ENCODE measurements at places on chromosomes 1 and 21.

GRCh38 chr1:93437976-93438605, 9.8 kb upstream of the FNBP1L start:
- H3K4me1 ChIP-seq, result peaks cover 14% of the 10 kb centered on the region
- no peaks in the 10 kb centered on the region for H3K27me3 ChIP-seq
- H3K4me3 ChIP-seq, result no peak overlapping the region

DNA sequence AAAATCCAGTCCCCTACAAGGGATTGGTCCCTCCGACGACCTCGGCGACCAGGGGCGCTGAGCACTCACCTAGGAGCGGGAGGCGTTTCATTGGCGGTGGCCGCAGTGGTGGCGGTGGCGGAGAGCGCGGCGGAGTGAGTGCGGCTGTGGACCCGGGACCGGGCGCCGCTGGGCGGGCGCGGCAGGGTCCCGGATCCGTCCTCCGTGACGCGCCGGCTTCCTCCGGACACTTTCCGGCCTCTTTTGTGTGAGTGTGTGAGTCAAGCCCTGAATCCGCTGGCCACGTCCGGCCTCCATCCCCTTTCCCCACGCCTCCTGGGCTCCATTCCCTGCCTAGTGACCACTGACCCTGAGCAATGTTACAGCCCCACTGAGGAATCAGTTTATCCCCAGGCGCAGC, at the start of gene ADGRL4:
TSS of gene ADGRL4 (minus strand) at position 167 of the 400 bp plus-strand sequence. CDS start at position 91, 76 bp downstream.
- H3K36me3 ChIP-seq, result no peaks in the 10 kb centered on the region
- no peak for DNase-seq
- H3K27me3 ChIP-seq, result no peaks in the 10 kb centered on the region
- H3K27ac ChIP-seq, result no peak within 1 kb of the TSS
- H3K4me1 ChIP-seq, result no peaks in the 10 kb centered on the region

- H3K27ac ChIP-seq, result no peak overlapping the region
- no peak overlapping the region for H3K4me3 ChIP-seq
- no peaks in the 10 kb centered on the region for H3K4me1 ChIP-seq
Observed at GRCh38 chr1:113153116-113153803, 80.3 kb downstream of the LRIG2 start.

- H3K36me3 ChIP-seq, result no peaks in the 10 kb centered on the region
- peaks cover 17% of the 10 kb centered on the region for H3K4me1 ChIP-seq
- H3K27me3 ChIP-seq, result no peaks in the 10 kb centered on the region
- peak; percentile 85 for DNase-seq
Observed at GRCh38 chr1:24186993-24187790, at the start of gene IFNLR1. IFNLR1 (minus strand) TSS chr1:24187289; CDS start chr1:24187248, 41 bp downstream.

- no peaks in the 10 kb centered on the region for H3K36me3 ChIP-seq
- H3K27ac ChIP-seq, result no peak overlapping the region
- DNase-seq, result no peak
Observed at GRCh38 chr1:223700942-223701637, 11.2 kb upstream of the CAPN2 start.

GRCh38 chr21:30194701-30195299, 21.1 kb downstream of the CLDN8 start:
- H3K4me1 ChIP-seq, result peaks cover 4% of the 10 kb centered on the region
- no peaks in the 10 kb centered on the region for H3K36me3 ChIP-seq
- DNase-seq, result no peak
- no peak overlapping the region for H3K4me3 ChIP-seq
- H3K27me3 ChIP-seq, result no peaks in the 10 kb centered on the region
- H3K27ac ChIP-seq, result no peak overlapping the region

- H3K4me1 ChIP-seq, result no peaks in the 10 kb centered on the region
- H3K36me3 ChIP-seq, result no peaks in the 10 kb centered on the region
- no peak overlapping the region for H3K4me3 ChIP-seq
Observed at GRCh38 chr21:42665026-42665425, 11.6 kb downstream of the PDE9A start.

- H3K4me3 ChIP-seq, result no peak overlapping the region
- no peaks in the 10 kb centered on the region for H3K36me3 ChIP-seq
- H3K27me3 ChIP-seq, result no peaks in the 10 kb centered on the region
- peak; percentile 54 for DNase-seq
Observed at GRCh38 chr1:23657659-23658275, 33.8 kb upstream of the RPL11 start.

GRCh38 chr21:45378258-45378966, 26.6 kb upstream of the COL18A1 start:
- H3K36me3 ChIP-seq, result no peaks in the 10 kb centered on the region
- peak overlapping the region; percentile 84 for H3K27ac ChIP-seq
- H3K4me1 ChIP-seq, result peaks cover 23% of the 10 kb centered on the region
- no peaks in the 10 kb centered on the region for H3K27me3 ChIP-seq
- no peak for DNase-seq

GRCh38 chr1:119674835-119675289, 26.8 kb upstream of the ZNF697 start:
- peak; percentile 49 for DNase-seq
- peak overlapping the region; percentile 63 for H3K27ac ChIP-seq
- H3K27me3 ChIP-seq, result no peaks in the 10 kb centered on the region

DNA sequence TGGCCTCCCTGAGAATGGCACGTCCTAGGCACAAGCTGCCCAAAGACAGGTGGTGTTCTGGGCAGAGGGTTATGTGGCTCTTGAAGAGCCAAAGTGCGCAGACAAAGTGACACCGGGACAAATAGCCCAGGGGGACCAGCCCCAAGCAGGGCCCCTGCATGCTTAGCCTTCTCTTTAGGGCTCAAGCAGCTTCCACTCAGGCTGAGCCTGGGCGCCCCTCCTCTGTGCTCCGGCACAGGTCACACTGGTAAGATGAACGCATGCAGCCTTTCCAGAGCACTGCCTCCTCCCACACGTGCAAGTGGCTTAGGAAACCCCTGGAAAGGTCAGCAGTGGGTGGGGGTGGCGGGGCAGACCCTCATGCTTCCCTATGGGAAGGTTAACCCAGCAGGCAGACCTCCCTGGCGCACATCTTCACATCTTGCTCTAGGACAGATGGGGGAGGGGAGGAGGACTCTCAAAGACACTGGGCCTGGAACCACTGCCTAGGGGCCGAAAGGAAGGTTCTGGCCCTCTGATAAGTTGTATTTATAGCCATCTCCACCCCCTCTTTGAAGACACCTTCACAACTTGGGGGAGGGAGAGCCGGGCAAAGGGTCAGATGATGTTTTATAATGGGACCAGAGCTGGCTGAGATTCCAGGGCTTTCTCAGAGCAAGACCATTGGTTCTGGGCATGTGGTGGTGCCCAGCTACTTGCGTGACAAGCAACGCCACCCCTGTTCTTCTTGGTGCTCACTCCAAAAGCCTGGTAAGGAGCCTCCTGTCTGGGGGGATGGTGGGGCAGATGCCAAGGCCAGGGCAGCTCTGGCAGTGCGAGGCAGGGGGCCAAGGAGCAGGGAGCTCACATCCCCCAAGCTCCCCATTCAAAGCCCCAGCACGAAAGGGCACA, 5.5 kb downstream of the KLHL21 start:
- no peak for DNase-seq
- H3K4me3 ChIP-seq, result no peak overlapping the region
- H3K36me3 ChIP-seq, result peaks cover 35% of the 10 kb centered on the region
- H3K4me1 ChIP-seq, result peaks cover 51% of the 10 kb centered on the region

DNA sequence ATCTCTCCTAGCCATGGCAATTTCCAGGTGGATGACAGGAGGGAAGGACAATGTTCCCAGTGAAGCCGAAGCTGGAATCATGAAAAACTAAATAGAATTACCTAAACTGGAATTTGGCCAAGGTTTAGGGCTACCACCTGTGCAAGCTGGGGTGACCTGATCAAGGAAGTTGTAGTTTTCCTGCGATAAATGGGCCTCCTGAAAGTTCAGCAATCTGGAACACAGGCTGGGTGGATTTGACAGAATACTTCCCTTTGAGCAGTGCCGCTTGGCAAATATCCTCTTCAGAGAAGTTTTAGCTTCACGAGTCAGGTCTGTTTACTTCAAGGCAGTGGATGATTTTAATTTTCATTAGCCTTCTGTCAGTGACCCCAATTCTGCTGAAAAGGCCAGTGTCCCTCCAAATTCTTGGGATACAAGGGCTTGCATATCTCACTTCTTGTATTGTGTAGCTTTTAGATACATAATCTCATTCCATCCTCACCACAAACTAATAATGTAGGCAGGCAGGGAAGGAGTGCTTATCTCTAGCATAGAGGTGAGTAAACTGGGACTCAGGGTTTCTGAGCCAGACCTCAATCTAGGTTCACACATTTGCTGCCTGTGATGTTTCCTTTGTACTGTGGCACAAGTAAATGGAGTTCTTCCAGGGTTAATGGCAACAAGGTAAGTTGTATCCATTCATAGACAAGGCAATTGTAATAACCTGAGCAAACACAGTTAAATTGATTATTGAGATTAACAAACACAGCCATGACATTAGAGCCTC, 349.4 kb downstream of the NUF2 start:
- H3K27me3 ChIP-seq, result no peaks in the 10 kb centered on the region
- H3K27ac ChIP-seq, result no peak overlapping the region
- H3K36me3 ChIP-seq, result no peaks in the 10 kb centered on the region
- no peak overlapping the region for H3K4me3 ChIP-seq
- DNase-seq, result no peak

GRCh38 chr1:85296980-85297379, 20.5 kb upstream of the BCL10 start:
- no peak for DNase-seq
- no peaks in the 10 kb centered on the region for H3K27me3 ChIP-seq
- peaks cover 17% of the 10 kb centered on the region for H3K4me1 ChIP-seq

GRCh38 chr1:24120965-24121364, 9.0 kb upstream of the MYOM3 start:
- no peak for DNase-seq
- peak overlapping the region; percentile 96 for H3K27ac ChIP-seq
- H3K4me1 ChIP-seq, result peaks cover 97% of the 10 kb centered on the region

GRCh38 chr1:8560035-8560434, 242.1 kb downstream of the SLC45A1 start:
- DNase-seq, result no peak
- no peaks in the 10 kb centered on the region for H3K36me3 ChIP-seq
- H3K27me3 ChIP-seq, result no peaks in the 10 kb centered on the region

GRCh38 chr1:228142155-228142691, 2.1 kb downstream of the GUK1 start:
- peaks cover 36% of the 10 kb centered on the region for H3K4me1 ChIP-seq
- peak overlapping the region; percentile 98 for H3K27ac ChIP-seq
- no peaks in the 10 kb centered on the region for H3K27me3 ChIP-seq
- no peak overlapping the region for H3K4me3 ChIP-seq

DNA sequence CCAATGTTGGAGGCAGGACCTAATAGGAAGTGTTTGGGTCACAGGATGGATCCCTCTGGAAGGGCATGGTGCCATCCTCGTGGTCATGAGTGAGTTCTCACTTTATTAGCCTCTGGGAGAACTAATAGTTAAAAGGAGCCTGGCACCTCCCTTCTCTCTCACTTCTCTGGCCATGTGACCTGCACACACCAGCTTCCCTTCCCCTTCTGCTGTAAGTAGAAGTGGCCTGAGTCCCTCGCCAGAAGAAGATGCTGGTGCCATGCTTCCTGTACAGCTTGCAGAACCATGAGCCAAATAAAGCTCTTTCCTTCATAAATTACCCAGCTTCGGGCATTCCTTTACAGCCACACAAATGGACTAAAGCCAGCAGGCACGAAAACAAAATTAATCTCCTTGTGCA, 23.6 kb downstream of the ACOT7 start:
- no peak overlapping the region for H3K4me3 ChIP-seq
- H3K27ac ChIP-seq, result no peak overlapping the region
- peaks cover 12% of the 10 kb centered on the region for H3K4me1 ChIP-seq
- H3K36me3 ChIP-seq, result no peaks in the 10 kb centered on the region
- H3K27me3 ChIP-seq, result no peaks in the 10 kb centered on the region
- DNase-seq, result no peak

- DNase-seq, result no peak
- no peak overlapping the region for H3K4me3 ChIP-seq
- no peak overlapping the region for H3K27ac ChIP-seq
- no peaks in the 10 kb centered on the region for H3K4me1 ChIP-seq
Observed at GRCh38 chr1:103326595-103326994, 198.9 kb upstream of the RNPC3 start.

GRCh38 chr1:167698313-167698712, 23.5 kb upstream of the MPZL1 start:
- no peaks in the 10 kb centered on the region for H3K36me3 ChIP-seq
- H3K27ac ChIP-seq, result no peak overlapping the region
- H3K4me1 ChIP-seq, result peaks cover 11% of the 10 kb centered on the region
- no peak for DNase-seq
- H3K4me3 ChIP-seq, result no peak overlapping the region

DNA sequence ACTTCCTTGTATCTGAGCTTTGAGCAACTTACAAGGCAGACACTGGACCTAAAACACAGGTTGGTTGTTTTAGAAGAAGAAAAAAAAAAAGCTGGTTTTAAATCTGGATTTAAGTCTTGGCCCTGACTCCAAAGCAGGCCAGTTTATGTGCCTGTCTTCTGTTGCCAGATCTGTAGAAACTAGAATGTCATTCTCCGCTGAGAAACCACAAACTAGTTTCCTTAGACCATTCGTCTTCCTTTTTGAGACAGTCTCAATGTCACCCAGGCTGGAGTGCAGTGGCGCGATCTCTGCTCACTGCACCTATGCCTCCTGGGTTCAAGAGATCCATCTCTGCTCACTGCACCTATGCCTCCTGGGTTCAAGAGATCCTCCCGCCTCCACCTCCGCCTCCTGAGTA, 33.9 kb downstream of the APP start:
- peaks cover 29% of the 10 kb centered on the region for H3K4me1 ChIP-seq
- H3K36me3 ChIP-seq, result no peaks in the 10 kb centered on the region
- H3K27ac ChIP-seq, result peak overlapping the region; percentile 52
- DNase-seq, result no peak
- H3K27me3 ChIP-seq, result no peaks in the 10 kb centered on the region

DNA sequence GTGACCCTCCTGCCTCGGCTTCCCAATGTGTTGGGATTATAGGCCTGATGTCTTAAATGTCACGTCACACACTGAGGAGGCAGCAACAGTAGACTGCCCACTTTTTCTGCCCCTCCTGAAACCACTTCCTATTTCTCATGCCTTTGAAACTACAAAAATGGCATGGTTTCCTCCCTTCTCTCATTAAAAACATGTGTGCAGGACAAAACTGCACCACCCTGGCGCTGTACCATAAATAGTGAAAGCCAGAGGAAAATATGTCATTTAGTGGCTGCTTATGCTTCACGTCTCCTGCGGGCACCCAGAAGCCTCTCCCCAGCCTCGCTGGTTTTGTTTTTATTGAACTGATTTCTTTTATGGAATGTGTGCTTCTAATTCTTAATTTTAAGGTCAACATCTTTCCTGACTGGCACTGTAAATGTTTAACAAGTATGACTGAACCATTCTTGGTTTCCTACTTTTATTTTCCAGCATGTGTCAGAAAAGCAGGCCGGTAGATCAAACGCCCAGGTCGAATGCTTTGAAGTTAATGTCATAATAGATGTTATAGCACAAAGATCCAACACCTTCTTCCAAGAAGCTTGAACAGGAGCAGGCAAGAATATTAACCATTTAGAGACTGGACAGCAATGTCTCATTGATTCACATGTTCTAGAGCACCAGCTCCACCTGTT, 59.6 kb upstream of the C1orf87 start:
- H3K36me3 ChIP-seq, result no peaks in the 10 kb centered on the region
- no peaks in the 10 kb centered on the region for H3K27me3 ChIP-seq
- no peaks in the 10 kb centered on the region for H3K4me1 ChIP-seq
- H3K4me3 ChIP-seq, result no peak overlapping the region
- DNase-seq, result no peak

All from body of pancreas (tissue), 4 donors.